ENCODE measurements at places on chromosomes 5 and 9. TPM values are rescaled to one million over a fixed set of nuclear protein-coding genes. Genes with fewer than 3 reads are reported as not detected.

Gene THBS4
- total RNA-seq, result 2.1 TPM

Gene ESM1
- total RNA-seq, result not detected

Gene TAF11L10
- total RNA-seq, result not detected

Gene NOXA1
- total RNA-seq, result 1.7 TPM

Gene CDO1
- 0.55 TPM for total RNA-seq

Gene HTR4
- total RNA-seq, result not detected

Gene SPATA31A3
- total RNA-seq, result not detected

Gene TAF1L
- not detected for total RNA-seq

Gene ARHGEF28
- total RNA-seq, result 0.18 TPM

Gene SPAAR
- not detected for total RNA-seq

Gene KIAA1958
- 13.0 TPM for total RNA-seq

Gene OCLN
- 0.57 TPM for total RNA-seq

Gene PCSK1
- total RNA-seq, result not detected

Gene SLC36A2
- not detected for total RNA-seq

Gene ARL10
- 12.3 TPM for total RNA-seq

All from activated CD4-positive, alpha-beta T cell treated with anti-CD3 and anti-CD28 coated beads for 36 hours (primary cell).